NCI-H187 treated with DMSO at 0.1 percent for 48 hours (cell line): ENCODE measurements at places on chromosomes 3 and 15.

DNA sequence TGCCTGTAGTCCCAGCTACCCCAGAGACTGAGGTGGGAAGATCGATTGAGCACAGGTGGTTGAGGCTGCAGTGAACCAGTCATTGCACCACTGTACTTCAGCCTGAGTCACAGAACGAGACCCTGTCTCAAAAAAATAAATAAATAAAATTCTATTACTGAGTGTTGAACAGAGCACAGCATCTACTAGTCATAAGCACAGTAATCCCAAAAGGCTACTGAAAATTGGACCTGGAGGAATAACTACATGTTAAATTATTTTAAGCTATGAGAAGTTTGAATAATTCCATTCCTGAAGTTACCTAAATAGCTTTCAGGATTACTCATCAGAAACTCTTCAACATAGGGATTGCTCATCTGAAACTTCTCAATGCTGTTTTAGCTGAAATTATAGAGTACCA lies 43.4 kb downstream of the ARMC8 start:
- no peak for DNase-seq

DNA sequence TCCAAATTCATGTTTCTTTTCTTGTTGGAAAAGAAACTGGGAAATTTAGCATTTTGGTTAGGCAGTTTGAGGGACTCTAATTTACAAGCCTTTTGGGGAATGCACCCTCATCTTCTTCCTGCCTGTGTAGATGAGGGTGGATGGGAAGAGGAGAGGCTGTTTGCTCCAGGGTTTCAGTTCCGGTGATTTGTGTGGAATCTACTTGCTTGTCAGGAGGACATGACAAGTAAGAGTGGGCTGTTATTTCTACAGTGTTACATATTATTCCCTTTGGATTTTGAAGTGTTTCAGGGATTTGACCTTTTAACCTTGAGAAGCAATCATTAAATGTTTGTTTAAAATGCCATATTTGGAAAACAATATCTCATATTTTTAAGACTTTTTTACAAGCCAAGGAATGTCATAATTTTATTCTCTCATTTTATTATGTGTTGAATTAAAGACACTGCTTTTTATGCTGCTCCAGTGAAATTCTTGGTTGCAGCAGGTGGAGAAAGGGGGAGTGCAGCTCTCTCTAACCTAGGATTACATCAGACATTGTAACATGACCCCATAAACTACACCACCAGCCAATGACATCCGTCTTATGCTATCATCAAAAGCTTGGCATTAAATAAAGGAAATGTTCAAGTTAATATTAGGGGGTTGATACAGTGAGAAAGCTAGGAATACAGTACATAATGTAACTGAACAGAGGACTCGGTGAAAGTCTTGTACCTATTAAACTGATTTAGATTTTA lies 30.2 kb downstream of the PLAAT1 start:
- DNase-seq: no peak

DNA sequence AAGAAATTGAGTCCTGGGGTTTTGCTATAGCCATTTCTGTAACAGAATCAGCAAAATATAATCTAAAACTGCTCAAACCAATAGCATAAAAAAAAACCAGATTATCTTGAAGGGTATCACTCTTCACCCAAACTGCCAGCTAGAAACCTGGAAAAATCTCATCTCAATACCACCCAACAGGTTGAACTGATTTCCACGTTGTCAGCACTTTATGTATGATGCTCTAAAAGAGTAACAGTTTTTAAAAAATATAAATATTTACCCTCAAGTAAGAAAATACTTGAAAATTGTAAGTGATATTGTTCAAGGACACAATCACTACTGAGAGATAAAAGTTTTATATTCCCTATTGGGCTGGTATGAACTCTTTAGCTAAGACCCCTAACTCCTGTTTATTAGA lies 451.3 kb downstream of the EPHA3 start:
- DNase-seq: no peak

DNA sequence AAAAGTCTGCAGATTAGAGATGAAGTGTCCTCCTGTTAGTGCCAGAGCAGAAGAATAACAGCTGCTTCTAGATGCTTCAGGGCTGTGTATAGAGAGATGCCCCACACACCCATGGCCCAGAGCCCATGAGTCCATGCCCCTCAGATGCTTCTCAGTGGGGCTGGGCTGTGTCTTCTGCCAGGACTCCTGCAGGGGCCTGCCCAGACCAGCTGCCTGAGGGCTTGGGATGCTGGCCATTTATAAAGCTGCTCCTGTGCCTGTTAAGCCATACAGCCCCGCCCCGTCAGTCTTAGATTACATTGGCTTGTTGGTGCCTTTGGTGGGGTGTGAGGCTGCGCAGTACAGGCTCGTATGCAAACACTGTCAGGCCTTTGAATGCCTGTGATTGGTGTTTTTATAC lies 318.0 kb upstream of the CTDSPL start:
- no peak for DNase-seq
